ENCODE measurements at places on chromosomes 6 and 20.
A peak's percentile ranks its signal among the peaks of the same experiment; 100 is the strongest.

DNA sequence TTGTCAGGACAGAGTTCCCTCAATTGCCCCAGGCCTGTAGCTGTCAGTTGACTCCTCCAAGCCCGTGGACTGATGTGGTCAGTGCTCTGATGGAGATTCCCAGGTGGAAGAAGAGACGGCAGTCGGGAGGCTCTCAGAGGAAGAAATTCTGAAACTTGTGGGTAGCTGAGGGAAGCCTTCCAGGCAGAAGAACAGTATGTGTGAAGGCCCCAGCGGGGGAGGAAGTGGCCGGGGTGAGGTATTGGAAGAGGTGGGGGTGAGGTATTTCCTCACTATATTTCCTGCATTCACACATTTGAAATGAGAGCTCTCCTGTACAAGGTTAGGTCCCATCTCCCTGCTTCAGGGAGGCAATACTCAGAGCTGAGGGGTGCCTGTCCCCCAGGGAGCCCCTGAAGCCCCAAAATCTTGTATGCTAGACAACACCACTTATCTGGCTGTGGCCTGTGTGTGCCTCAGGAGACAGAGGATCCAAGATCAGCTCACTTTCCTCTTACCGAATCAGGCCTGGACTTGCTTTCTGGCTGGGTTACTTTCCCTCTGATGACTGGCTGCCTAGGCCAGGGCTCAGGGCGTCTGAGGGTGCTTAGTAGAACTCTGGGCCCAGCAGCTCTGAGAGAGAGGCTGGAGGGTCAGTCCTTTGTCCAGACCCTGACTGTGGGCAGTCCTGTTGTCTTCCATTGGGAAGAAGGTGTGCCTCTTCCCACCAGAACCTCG is 49.3 kb upstream of the MYL9 start:
- peak; percentile 59 for DNase-seq

GRCh38 chr20:32433311-32434021 is 75.3 kb downstream of the ASXL1 start:
- DNase-seq: no peak

DNA sequence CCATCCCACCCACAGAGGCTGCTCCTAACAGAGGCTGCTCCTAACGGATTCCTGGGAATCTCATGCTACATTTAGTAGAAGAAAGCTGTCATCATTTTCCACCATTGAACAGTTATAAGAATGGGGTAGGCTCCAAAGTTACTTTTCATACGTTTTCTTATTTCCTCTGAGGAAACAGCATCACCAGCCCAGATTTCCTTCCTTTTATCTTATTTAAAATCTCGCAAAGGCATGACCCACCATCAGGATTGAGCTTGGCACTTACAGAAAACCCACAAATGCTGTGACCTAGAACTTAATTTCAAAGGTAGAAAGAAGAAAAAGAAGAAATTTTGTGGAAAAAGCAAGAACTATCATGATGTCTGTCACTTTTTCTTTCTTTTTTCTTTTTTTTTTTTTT is 168.0 kb downstream of the LY86 start:
- DNase-seq: no peak

DNA sequence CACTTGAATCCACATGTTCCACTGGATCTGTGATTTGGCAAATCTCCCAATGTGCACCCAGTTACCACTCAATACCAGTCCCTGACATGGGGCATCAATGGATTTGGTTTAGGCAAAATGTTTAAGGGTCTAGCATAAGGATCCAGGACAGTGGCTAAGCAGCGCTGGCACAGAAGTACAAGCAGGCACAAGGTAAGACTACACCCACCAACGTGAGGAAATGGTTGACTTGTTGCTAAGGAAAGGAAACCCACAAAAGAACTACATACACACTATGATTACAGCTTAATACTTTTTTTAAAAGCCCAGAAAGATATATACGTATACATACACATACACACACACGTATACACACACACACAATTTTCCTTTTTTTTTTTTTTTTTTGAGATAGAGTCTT is 79.0 kb downstream of the DNAAF9 start:
- peak; percentile 7 for DNase-seq

- no peak for DNase-seq
Observed at GRCh38 chr20:6863798-6864201, 96.3 kb downstream of the BMP2 start.

- no peak for DNase-seq
Observed at GRCh38 chr6:29680904-29681303, at the start of gene ZFP57. TSS of gene ZFP57 (minus strand) at chr6:29681152. CDS start at chr6:29677003, 4,149 bp downstream.

- DNase-seq: no peak
Observed at GRCh38 chr6:10559522-10560152, 38.5 kb downstream of the GCNT2 start.

DNA sequence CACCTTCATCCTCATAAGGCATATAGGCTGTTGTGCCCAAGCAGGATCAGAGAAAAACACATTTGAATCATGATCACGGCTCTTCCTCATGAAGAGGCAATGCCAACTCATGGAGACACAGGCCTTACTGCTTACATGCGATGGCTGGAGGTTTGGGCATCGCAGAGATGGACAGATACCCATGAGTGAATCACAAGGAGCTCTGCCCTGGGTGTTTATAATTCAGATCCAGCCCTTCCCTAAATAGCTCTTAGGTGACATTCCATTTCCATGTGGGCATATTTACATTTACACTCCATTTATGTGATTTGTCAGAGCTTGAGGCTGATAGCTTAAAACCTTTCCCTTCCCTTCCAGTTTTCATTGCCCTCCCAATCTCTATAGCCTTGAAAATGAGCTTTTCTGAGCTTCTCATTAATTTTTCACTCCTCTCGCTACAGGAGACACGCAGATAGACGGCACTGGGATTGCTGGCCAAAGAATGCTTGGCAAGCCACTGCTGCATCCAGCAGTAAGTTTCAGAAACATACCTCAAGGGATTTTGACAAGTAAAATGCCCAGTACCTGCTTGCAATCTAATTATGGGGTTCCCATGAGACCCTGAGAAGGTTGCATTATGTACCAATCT is 249.1 kb downstream of the TBC1D7 start:
- DNase-seq: no peak

DNA sequence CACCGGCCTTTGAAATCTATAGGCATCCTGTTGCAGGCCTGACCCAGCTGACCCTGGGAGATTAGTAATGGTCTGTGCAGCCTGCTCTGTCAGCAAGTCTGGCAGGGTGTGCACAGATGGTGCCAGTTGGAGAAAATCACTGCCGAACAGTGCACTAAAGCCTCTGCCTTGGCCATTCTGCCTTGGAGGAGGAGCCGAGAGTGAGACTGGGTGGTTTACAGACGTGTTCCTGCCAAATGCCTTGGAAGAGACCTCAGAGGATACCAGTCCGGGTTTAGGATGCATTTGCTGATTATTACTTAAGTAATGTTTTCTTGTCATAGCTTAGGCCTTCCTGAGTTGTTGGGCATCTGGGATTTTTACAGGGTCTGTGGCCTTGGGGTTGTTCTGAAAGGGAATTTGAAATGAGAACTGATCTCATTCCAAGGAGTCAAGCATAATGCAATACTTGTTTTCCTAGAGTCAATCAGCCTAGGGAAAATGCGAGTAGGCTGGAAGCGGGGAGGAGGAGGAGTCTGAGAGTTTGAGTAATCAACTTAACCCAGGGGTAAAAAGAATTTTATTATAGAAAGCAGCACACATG is 292.1 kb downstream of the SOX4 start:
- no peak for DNase-seq

DNA sequence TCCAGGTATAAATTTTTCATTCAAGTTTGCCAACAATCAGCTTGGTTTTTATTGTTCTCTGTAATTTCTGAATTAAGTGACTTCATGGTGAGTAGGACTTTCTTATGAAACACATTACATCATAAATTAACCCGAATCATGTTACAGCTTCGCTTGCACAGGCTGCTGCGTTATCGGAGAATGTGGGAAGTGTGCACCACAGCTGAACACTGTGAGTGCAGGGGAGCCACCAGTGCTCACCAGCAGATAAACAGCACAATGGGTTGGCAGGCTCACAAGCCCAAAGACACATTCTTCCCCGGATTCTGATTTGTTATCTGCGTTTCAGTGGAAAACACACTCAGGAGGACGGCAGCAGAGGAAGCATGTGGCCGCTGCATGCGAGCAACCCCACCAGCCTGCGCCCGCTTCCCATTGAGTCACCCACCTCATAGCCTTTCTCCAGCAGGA is 121.1 kb downstream of the GMDS start:
- no peak for DNase-seq

- no peak for DNase-seq
Observed at GRCh38 chr20:48933017-48933766, 11.7 kb downstream of the ARFGEF2 start.

DNA sequence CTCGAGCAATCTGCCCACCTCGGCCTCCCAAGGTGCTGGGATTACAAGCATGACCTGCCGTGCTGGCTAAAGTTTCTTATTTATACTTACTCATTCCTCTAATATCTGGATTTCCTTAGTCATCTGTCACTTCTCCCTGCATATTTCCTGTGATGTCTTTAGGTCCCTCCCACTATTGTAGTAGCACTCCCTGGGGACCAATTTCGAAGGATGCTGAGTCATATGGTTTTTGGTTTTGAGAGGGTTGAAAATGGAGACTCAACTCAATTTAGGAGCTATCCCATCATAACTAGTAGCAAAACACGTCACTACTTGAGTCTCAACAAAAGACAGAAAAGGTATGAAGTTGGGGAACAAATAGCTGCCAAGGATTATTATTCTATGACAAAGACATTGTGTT is 20.2 kb downstream of the MCUR1 start:
- DNase-seq: no peak

GRCh38 chr20:5557123-5557522 is 193.1 kb upstream of the SHLD1 start:
- DNase-seq: peak; percentile 57

DNA sequence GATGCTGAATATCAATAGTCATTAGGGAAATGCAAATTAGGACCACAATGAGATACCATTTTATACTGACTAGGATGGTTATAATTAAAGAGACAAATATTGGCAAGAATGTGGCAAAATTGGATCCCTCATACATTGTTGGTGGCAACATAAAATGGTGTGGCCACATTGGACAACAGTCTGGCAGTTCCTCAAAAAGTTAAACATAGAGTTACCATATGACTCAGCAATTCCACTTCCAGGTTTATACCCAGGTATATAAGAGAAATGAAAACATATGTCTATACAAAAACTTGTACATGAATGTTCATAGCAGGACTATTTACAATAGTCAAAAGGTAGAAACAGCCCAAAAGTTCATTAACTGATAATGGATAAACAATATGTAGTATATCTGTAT is 2.0 kb upstream of the CRIP3 start:
- no peak for DNase-seq

GRCh38 chr6:169604076-169604475 is 97.8 kb downstream of the WDR27 start:
- no peak for DNase-seq
